ENCODE measurements at places on chromosomes 12 and 14.

GRCh38 chr14:36313206-36313605, 7.2 kb downstream of the MBIP start:
- no peaks in the 10 kb centered on the region for H3K4me1 ChIP-seq
- no peak overlapping the region for H3K27ac ChIP-seq

DNA sequence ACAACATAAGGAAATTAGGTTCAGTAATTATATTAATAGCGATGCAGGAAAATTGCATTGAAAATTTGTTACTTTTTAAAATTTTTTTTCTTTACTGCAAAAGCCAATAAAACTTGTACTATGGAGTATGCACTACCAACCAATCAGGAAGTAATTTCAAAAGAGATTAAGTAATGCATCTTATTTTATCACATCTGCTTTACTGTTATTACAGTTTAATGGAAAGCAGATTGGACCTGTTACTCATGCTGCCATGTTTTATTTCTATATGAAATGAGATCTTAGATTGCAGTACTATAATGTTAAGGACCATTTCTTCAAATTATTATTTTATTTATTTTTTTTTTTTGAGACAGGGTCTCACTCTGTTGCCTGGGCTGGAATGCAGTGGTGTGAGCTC, 1.7 kb upstream of the STRN3 start:
- H3K27me3 ChIP-seq = no peaks in the 10 kb centered on the region
- H3K4me1 ChIP-seq = peaks cover 6% of the 10 kb centered on the region
- no peak overlapping the region for H3K27ac ChIP-seq
- no peak overlapping the region for H3K4me3 ChIP-seq

- H3K4me3 ChIP-seq = no peak overlapping the region
- no peaks in the 10 kb centered on the region for H3K4me1 ChIP-seq
- H3K27me3 ChIP-seq = no peaks in the 10 kb centered on the region
- no peak overlapping the region for H3K27ac ChIP-seq
- H3K36me3 ChIP-seq = no peaks in the 10 kb centered on the region
These were observed 11.1 kb upstream of the NDUFA12 start for GRCh38 chr12:95014554-95014953.

DNA sequence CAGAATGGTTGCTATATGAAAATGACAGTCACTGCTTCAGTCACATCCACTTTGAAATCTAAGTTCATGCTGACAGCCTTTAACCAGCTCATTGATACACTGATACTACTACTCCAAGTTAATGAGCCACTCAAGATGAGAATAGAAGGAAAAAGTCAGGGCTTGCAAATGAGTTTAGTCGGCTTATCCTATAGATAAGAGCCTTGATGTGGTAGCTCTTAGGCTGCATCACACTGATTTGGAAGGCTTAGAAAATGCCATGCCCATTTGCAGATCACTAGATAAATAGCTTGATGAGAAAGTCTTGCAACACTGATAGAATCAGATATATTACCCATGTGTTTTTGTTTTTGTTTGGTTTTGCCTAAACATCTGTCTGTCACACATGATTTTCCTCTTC, 251.4 kb upstream of the ATXN7L3B start:
- no peak for DNase-seq
- no peaks in the 10 kb centered on the region for H3K36me3 ChIP-seq
- H3K27me3 ChIP-seq = no peaks in the 10 kb centered on the region

GRCh38 chr12:34033628-34034296, 11.5 kb downstream of the ALG10 start:
- DNase-seq = no peak
- no peak overlapping the region for H3K27ac ChIP-seq
- no peak overlapping the region for H3K4me3 ChIP-seq
- no peaks in the 10 kb centered on the region for H3K4me1 ChIP-seq
- no peaks in the 10 kb centered on the region for H3K36me3 ChIP-seq

GRCh38 chr12:125114365-125115141, 49.3 kb downstream of the AACS start:
- no peak for DNase-seq
- H3K4me1 ChIP-seq = no peaks in the 10 kb centered on the region
- no peaks in the 10 kb centered on the region for H3K36me3 ChIP-seq
- no peaks in the 10 kb centered on the region for H3K27me3 ChIP-seq
- H3K4me3 ChIP-seq = no peak overlapping the region

- no peak overlapping the region for H3K27ac ChIP-seq
- no peak overlapping the region for H3K4me3 ChIP-seq
- H3K27me3 ChIP-seq = no peaks in the 10 kb centered on the region
- DNase-seq = no peak
- peaks cover 4% of the 10 kb centered on the region for H3K4me1 ChIP-seq
These were observed 400.9 kb upstream of the CCDC196 start for GRCh38 chr14:66085224-66085623.
